Activated CD4-positive, alpha-beta T cell treated with anti-CD3 and anti-CD28 coated beads, Interleukin-2, Interleukin-4, amounts not matched to agents 100 ng/mL and 50 ng/mL, durations not matched to agents 16 hours and 8 hours (primary cell): ENCODE measurements at places on chromosomes 11 and 22.

DNA sequence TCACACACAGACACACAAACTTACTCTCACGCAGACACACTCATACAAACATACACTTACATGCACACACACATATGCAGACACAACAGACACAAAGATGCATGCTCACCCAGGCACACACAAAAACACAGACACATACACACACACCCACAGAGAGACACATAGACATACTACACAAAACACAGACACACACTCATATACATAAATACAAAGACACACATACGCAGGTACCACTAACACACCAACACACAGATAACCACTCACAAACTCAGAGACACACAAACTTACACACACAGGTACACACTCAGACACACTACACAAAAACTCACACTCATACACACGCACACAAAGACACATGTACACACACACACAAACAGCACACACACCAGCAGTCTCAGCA, 22.4 kb downstream of the VWCE start:
- no peak for DNase-seq

GRCh38 chr11:78926633-78927338, 352.1 kb upstream of the NARS2 start:
- DNase-seq, result no peak

GRCh38 chr11:63480039-63480438, 10.9 kb downstream of the PLAAT5 start:
- no peak for DNase-seq

DNA sequence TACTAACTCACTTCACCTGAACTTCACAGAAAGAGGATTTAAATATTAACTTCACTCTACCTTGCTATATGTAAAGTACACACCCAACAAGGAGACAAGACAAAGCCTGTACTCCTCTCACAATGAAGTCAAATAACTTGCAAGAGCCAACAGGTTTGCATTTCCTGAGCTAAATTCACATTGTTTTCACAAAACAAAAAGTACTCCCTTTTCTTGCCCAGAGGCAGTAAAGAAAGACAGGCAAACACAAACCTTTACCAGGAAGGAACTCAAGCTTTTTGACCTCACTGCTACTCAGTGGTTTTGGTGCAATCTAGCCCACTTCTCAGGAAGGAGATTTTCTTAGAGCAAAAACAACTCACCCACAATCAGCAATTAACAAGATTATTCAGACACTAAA, 15.7 kb downstream of the USP28 start:
- DNase-seq, result no peak

DNA sequence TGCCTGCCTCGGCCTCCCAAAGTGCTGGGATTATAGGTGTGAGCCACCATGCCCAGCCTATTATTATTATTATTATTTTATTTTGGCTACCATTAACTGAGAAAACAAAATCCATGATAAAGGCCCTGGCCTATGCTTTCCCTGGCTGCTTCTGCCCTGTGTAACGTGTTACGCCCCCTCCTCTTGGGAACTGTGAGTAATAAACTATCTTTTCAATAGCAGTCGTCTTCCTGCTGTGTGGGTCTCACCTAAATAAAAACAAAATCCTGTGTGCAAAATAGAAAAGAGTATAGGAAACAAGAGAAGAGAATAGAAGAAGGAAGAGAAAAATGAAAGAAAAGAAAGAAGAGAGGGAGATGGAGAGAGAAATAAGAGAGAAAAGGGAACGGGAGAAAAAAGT, 237.0 kb downstream of the MIAT start:
- DNase-seq, result no peak

- DNase-seq, result no peak
These were observed 12.0 kb downstream of the GUCY1A2 start for GRCh38 chr11:107006076-107006833.

DNA sequence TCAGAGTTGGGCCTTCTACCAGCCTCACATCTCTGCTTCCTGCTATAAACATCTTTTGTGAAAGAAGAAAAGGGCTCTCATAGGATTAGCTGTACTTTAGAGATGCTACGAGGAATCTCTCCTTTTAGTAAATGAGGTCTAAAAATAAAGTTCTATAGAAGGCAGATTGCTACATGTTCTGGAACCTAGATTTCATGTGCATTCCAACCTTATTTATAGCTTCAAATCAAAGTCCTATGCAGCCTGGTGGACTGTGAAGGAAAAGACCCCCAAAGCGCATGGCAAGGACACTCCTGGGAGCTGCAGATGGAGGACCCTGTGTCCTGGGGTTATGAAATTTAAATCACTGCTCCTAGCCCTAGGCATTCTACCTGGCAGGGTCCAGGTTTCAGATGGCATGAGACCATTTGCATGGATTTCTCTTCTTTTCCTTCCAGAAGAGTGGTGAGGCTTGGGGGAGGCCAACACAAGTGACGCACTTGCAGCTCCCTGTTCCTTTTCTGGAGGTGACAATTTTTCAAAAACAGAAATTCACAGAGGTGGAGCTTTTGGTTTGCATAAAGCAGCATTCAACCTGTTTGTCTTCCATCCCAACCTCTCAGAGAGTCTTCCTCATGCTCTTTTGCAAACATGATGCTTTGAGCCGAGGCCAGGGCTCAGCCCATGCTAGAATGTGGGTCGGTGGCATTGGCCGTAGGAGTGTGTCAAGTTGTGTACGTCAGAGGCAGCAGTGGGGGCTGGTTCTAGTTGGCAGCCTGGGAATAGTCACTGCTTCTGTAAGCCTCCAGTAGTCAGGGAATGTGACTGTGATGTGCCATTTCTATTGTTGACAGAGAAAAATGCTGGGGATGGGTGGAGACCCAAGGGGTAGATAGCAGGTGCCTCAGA, 6.3 kb downstream of the CRY2 start:
- DNase-seq, result no peak

DNA sequence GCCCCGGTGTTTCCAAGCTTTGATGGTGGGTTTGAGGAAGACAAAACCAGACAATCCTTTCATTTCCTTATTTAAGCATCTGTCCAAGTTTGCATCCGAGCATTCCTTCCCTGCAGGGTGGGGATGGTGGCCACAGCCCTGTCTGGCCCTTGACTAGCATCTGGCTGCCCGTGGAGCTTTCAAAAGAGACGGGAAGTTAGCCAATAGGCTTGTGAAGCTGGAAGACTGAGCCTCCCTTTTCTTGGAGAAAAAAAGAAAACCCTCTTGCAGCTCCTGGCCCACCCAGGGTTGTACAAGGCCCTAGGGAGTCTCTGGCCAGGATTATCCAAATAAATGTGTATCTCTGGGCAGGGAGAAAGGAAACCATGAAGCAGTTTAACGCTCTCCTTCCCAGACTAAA, 60.6 kb downstream of the MICAL2 start:
- DNase-seq, result no peak

DNA sequence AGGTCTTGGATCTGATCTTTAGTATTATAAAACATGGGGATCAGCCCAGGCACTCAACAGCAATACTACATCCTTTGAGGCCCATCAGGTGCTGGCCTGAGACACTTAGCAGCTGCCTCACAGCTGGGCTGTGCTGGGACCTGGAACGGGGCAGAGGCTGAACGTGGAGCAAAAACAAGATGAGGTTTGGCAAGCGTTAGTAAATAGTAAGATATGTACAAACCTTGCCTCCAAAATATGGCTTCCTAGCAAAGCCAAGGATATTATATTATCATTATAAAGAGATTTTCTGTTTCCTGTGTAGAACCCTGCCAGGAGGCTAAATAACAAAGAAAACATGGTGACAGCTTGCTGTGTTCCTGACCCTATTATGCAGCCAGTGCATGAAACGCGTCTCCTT, 60.0 kb upstream of the SPON1 start:
- no peak for DNase-seq

DNA sequence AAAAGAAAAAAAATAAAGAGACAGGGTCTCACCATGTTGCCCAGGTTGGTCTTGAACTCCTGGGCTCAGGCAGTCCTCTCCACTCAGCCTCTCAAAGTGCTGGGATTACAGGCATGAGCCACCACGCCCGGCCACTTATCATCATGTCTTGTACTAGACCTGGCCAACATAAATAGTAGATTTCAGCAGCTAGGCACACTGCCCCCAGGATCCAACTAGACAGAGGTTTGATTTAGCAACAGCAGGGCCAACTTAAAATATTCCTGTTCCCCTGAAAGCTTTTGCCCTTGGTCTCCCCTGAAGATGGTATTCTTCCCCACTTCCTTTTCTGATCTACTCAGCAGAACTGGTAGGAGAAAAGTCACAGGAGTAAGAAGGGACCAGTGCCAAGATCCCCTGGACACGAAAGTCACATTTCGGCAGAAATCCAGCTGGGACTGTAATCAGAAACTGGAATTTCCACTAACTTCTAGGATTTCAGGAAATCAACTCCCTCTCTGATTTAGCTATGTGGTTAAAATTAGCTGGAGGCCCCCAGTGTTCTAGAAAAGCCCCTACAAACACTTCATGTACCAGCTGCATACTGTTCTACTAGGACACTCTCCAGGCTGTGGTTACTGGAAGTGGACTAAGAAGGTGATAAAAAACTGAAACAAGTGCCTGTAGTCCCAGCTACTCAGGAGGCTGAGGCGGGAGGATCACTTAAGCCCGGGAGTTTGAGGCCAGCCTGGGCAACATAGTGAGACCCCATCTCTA, 8.9 kb upstream of the PPP2R1B start:
- DNase-seq, result no peak

GRCh38 chr11:95586661-95587060, 202.9 kb downstream of the FAM76B start:
- no peak for DNase-seq

DNA sequence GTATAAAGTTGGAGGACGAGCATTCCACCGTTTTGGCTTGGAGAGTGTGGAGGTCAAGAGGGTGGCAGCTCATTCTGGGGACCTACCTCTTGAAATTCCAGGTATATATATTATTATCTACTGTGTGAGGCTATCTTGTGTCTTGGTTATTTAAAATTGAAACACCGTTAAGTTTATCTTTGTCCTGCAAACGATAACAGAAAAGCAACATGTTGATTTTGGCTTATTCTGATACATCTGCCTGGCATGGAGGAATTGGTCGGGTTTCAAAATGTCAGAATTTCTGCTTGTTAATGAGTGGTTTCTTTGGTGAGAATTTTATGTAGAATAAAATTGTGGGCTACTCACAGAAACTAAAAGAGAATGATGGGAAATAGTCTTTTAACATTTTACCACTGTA, 54.4 kb downstream of the SVIP start:
- no peak for DNase-seq

DNA sequence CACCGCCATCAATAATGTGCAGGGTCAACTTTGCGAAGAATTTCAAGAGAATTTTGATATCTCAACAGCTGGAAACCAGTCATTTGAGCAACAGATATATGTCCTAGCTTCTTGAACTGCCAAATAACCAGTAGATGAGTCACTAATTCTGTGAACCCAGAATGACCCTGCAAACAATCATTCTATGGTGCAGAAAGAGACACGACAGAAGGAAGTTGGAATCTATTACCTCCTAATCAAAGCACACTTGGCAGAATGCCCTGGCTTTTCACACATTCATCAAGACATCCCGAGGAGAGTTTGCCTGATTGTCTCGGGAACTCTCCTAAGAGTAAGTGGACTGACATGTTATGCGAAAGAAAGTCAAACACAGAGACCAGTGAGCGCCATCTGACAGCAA, 621.1 kb downstream of the OPCML start:
- DNase-seq, result no peak

GRCh38 chr11:66494935-66495334, 14.7 kb downstream of the DPP3 start:
- no peak for DNase-seq

GRCh38 chr22:48425091-48425506, 1402.6 kb downstream of the BRD1 start:
- no peak for DNase-seq
